ENCODE measurements at places on chromosomes 7 and 10.

DNA sequence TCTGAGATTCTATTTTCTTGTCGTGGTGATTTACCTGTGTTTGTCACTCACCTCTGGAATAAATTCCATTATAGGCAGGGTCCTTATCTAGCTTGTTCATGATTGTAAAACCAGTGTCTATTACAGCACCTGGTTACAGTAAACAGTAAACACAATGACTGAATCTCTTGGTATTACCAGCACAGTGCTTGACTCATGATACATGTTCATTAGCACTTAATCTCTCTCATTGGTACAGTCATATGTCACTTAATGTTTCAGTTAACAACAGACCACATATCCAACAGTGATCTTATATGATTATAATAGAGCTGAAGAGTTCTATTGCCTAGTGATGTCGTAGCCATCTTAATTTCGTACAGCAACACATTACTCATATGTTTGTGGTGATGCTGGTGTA, 1.6 kb upstream of the TASOR2 start:
- DNase-seq: no peak

- DNase-seq: no peak
These were observed 403.4 kb downstream of the DNAJB9 start for GRCh38 chr7:108973075-108973474.

DNA sequence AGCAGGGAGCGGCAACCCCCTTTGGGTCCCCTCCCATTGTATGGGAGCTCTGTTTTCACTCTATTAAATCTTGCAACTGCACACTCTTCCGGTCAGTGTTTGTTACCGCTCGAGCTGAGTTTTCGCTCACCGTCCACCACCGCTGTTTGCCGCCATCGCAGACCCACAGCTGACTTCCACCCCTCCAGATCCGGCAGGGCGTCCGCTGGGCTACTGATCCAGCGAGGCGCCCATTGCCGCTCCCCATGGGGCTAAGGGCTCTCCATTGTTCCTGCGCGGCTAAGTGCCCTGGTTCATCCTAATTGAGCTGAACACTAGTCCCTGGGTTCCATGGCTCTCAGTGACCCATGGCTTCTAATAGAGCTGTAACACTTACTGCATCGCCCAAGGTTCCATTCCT, 115.6 kb upstream of the AUTS2 start:
- DNase-seq: no peak

- no peak for DNase-seq
These were observed 83.2 kb upstream of the KIF5B start for GRCh38 chr10:32139223-32140073.

DNA sequence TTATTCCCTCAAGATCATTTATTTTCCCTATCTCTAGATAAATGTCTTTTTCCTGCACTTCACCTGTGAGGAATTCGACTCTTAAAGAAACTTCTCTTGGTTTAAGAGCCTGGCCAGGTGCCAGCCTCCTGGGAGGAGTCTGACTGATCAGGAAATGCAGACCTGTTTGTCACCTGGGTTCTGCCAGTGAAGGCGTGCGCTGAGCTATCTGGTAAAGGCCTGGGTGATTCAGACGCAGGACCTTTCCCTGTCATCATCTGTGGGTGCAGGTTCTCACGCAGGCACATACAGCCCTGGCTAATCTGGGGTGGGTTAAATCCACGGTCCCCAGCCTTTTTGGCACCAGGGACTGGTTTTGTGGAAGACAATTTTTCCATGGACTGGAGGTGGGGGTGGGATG, 65.3 kb upstream of the AQP1 start:
- DNase-seq: no peak

DNA sequence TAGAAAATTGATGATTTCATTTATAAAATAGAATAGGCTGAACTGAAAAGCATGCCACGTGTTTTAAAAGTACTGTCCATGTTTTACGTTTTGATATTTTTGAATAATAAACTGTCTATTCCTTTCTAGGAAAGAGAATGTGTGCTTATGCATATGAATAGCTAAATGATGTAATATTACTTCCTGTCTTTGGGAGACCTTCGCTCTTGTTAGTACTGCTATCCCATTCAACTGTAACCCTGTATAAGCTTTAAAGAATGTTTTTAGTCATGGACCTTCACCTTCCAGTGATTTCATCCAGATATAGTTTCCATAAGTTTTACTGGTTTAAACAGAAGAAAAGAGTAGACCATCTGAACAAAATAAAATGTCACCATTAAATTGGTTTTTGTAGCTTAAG, 274.4 kb upstream of the SEMA3A start:
- no peak for DNase-seq

DNA sequence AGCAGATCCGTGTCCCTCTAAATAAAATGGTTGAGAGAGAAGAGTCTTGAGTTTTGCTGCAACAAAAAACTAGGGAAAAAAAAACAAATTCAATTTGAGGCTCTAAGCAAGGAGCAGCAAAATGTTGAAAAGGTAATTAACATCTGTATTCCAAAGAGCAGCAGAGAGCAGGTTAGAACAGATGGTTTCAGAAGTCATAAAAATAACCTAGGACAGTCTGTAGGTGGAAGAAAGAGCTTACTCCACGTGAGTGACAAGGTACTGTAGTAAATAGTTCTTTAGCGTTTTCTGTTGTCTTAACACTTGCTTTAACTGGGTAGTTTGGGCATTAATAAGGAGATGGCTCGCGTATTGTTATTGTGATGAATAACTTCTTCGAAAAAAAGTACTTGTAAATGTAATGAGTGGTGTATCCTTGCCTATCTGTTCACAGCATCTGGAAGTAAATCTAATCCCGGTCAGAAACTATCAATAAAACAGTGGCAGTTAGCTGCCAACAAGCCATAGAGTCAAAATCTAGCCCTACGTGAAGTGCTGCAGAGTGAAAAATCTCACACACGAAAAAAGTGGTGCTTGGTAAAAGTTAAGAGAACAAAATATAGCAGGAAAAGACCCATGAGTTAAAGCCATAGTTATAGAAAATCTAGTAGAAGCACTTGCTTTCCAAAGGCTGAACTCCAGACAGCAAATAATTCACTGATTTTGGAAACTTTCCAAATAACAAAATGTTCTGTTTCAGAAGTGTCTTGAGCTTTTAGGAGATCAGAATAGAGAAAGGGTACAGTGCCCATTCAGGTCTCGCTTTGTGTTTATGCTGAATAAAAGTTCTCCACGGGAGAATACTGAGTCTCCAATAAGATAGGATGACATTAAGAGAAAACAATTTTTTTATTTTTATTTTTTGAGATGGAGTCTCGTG, 49.3 kb upstream of the PARD3 start:
- no peak for DNase-seq

Data from stimulated activated CD4-positive, alpha-beta T cell treated with anti-CD3 and anti-CD28 coated beads, Interleukin-15, amount 100 ng/mL, for 1 hour (primary cell).